ENCODE measurements at places on chromosomes 11 and 22. TPM values are rescaled to one million over a fixed set of nuclear protein-coding genes. Genes with fewer than 3 reads are reported as not detected.

- H3K4me3 ChIP-seq: no peak overlapping the region
- no peaks in the 10 kb centered on the region for H3K27me3 ChIP-seq
- no peaks in the 10 kb centered on the region for H3K36me3 ChIP-seq
- no peak for DNase-seq
- no peaks in the 10 kb centered on the region for H3K4me1 ChIP-seq
Observed at GRCh38 chr22:49063545-49063890, 764.2 kb downstream of the BRD1 start.

Gene ZP1
- not detected for total RNA-seq

DNA sequence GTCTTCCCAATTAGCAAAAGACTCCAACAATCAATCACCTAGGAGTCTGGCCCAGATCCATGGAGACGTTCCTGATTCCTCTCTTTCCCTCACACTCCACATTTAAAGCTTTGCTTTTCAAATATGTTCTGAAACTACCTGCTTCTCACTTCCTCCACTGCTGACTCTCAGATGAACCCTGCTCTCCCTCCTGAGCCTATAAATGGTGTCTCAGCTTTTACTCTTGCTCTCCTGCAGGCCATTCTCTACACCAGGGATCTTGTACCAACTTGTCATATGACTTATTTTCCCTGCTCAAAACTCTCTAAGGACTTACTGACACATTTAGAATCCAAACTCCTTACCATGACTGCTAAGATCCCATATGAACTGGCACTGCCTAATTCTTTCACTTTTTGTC is 138.4 kb upstream of the DDI1 start:
- DNase-seq: no peak
- no peak overlapping the region for H3K4me3 ChIP-seq
- no peaks in the 10 kb centered on the region for H3K4me1 ChIP-seq
- no peaks in the 10 kb centered on the region for H3K36me3 ChIP-seq
- no peaks in the 10 kb centered on the region for H3K27me3 ChIP-seq
- no peak overlapping the region for H3K27ac ChIP-seq

DNA sequence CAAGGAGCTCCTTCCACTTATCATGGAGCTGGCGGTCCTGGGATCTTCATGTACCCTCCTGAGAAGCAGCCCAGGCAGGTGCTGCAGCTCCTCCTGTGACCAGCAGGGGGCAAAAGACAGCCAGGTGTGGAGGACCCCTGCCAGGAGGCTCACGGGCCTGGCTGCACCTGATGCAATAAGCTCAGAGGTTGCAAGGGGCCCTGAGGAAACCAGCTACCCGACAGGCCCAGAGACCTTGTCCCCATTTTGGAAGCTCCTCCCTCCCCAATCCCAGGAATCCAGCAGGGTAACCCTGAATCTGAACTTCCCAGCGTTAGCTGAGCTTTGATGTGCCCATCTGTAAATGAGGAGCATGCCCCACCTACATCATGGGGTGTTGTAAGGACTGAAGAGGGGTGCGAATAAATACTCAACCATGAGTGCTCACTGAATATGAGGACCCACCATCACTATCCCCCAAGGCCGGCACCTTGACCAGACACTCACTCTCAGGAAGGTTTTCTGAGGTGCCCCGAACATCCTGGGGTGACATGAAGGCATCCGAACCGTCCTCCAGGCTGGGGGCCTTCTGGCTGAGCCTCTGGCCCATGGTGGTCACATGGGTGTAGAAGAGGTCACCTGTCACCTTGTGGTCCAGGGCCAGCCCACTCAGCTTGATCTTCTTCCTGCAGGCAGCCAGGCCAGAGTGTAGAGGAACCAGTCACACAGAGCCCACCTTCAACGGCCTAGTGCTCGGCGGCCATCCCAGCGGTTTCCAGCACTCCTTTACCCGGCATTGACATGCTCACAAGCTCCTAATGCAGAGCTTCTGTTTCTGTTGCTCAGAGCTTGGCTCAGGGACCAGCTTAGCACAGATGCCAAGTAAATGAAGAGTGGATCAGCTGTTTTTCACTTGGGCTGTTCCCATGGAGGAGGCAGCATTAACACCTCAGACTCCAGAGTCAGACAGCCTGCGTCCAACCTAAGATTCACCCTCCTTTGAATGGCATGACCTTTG is 21.7 kb downstream of the SLC43A1 start:
- no peaks in the 10 kb centered on the region for H3K27me3 ChIP-seq
- DNase-seq: peak; percentile 61
- no peak overlapping the region for H3K27ac ChIP-seq

- H3K4me1 ChIP-seq: no peaks in the 10 kb centered on the region
- no peak overlapping the region for H3K27ac ChIP-seq
- no peaks in the 10 kb centered on the region for H3K36me3 ChIP-seq
- H3K4me3 ChIP-seq: no peak overlapping the region
Observed at GRCh38 chr22:49344161-49344560, 483.5 kb downstream of the BRD1 start.

Gene WBP2NL
- 2.9 TPM for total RNA-seq
